ENCODE measurements at places on chromosomes 13 and 19.

DNA sequence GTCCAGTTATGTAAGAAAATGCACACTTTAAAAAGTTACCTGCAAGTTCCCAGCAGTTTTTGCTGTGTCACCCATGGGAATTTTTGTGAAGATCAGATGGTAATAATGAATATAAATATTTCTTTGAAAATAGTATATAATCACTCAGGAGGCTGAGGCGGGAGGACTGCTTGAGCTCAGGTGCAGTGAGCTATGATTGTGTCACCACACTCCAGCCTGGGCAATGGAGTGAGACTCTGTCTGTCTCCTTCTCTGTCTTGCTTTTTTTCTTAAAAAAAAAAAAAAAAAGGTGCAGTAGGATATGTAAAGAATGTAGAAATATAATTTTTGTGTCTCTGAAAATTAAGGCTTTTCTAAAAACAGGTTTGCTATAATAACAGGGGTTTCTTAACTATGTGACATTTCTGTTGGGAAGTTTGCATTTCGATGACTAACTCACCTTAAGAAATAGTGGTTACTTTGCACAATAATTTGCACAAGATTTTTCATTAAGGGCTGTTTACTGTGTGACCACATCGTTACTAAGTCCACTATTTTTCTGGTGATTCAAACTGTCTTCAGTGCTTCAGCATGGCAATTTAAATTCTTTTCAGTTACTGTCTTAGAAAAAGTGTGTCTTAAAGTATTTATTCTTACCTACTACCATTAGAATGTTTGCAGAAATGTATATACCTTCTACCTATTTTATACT is 37.3 kb downstream of the DNAJC3 start:
- DNase-seq = no peak

GRCh38 chr13:23725922-23726321 is 155.7 kb downstream of the TNFRSF19 start:
- no peak for DNase-seq

GRCh38 chr19:41691268-41691970 is 3.3 kb upstream of the CEACAM7 start:
- no peak for DNase-seq

GRCh38 chr19:1841209-1841924 is 6.9 kb downstream of the REXO1 start:
- no peak for DNase-seq

DNA sequence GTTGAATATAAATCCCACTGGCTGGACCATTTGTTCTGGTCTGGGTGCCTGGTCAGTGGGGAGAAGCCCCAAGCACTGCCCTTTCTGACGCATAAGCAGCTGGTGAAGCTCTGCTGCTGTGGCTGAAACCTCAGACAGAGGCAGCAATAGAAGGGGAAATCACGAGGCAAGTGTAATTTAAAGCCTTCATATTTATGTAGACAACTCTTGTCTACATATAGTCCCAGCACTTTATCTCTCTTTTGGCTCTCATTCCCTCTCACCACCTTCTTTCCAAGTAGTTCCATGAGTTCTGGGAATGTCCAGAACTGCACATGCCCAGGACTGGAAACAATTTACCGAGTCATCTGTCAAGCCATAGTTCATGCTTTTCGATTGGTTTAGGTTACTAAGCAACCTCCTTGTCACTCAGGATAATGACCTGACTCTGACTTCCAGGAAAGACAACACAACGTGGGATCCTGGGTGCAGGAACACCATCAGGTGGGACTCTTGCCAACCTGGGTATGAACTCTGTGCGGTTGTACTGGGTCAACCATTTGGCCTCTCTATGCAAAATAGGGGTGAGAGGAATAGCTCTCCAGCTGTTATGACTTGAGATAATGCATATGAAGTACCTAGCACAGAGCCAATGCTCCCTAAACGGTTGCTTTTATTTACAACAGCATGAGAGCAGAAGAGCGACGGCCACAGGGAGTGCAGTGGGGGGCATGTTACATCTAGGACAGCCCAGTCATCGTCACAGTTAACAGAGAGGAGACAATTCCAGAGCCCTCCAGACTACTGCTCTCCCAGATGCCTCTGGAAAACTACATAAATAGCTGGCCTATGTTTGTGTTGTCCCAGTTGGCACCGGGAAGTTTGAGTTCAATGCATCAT is 321.9 kb downstream of the FOXO1 start:
- DNase-seq = no peak

- DNase-seq = no peak
Observed at GRCh38 chr13:98372876-98373275, 195.8 kb upstream of the RNF113B start.

DNA sequence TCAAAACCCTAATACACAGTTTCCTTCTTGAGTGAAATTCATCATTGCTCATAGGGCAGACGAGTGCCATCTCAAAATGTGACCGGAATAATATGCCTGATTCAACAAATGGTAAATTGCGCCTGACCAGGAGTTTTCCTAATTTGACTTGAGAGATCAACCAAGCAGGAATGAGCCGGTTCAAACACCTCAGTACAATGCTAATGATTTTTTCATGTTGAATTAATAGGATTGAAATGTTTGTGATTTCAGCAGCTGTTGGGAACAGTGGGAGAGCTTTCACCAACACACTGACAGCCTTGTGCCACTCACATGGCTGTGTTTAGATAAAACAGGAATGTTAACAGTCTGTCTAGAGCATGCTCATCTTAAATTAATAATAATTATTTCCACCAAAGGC is 484.8 kb downstream of the PCDH9 start:
- no peak for DNase-seq

GRCh38 chr19:42323852-42324654 is 1.4 kb upstream of the MEGF8 start:
- DNase-seq = no peak

DNA sequence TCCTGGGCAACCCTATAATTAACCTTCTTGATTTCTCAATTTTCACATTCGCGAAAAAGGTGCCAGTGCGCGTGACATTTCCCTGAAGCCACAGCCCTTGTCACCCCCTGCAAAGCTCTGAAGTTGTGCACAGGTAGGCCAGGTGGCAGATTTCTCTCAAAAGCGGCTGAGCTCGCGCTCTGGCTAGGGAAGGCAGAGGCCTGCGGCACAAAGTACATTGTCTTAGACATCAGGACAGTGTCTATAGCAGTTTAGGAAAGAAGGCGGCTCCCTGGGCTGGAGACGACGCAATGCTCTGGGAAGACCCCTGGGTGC is 42.9 kb upstream of the ZNF14 start:
- no peak for DNase-seq

GRCh38 chr19:33715462-33715861 is 81.2 kb upstream of the KCTD15 start:
- DNase-seq = no peak

DNA sequence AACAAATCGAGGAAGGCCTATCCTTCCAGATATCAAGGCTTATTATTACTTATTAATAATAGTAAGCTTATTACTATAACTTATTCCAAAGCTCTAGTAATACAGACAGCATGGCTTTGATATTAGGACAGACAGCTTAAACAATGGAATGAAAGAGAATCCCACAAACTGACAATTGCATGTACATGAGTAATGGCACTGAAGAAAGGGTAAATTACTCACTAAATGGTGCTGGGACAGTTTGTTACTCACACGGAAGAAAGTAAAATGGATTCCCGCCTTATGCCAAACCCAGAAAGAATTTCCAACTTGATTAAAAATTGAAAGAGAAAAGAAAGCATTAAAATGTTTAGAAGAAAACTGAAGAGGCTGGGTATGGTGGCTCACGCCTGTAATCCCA is 60.3 kb downstream of the MIPEP start:
- no peak for DNase-seq

DNA sequence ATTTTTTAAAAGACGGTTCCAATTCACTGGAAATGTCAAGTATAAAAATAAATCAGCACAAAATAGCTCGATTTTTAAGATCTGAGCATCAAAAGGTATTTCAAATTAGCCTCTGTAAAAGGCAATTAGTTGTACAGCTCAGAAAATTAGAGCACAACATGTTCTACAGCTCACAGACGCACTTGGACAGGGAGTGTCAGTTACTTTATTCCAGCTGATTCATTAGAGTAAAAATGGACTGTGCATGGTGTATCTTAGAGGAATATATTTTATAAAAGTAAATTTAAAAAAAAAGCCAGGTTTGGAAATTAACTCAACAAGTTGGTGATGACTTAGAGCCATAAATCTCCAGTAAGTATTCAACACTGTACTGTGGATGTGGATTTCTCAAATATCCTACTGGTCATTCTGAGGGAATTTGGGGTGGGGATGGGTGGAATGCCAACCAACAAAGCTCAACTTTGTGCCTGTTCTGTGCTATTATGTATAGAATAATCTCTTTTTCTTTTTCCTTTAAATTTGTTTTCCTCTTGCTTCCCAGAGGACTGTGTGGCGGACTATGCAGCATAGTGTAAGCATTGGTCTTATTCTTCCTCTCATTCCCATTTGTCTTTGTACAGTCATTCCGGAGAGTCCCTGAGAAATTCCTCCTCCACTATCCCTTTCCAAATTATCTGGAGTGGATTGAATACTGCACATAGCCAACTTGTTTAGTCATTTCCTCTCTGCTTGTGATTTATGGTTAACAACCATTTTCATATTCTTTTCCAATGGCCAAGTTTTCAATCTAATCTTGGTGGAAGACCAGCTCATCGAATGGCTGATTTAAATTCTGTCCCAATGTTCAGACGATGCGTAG is 169.3 kb downstream of the DCT start:
- DNase-seq = no peak

DNA sequence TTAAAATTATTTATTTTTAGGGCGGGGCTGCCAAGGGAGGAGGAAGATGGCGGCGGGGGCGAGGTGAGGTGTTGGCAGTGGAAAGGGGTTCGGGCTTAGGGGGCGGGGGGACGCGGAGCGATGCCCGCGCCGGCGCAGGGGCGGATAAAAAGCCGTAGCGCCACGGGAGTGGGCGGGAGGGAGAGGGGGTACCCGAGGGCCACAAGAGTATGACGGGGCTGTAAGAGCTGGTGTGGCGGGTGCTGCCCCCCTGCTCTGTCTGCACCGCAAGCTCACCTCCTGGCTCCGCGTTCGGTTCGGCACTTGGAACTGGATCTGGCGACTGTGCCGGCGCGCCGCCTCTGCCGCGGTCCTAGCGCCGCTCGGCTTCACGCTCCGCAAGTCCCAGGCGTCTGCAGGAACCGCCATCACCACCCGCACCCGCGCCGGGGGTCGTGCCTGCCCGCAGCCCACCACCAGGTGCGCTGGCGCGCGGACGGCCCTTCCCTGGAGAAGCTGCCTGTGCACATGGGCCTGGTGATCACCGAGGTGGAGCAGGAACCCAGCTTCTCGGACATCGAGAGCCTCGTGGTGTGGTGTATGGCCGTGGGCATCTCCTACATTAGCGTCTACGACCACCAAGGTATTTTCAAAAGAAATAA is 265.2 kb upstream of the SGCG start:
- no peak for DNase-seq

DNA sequence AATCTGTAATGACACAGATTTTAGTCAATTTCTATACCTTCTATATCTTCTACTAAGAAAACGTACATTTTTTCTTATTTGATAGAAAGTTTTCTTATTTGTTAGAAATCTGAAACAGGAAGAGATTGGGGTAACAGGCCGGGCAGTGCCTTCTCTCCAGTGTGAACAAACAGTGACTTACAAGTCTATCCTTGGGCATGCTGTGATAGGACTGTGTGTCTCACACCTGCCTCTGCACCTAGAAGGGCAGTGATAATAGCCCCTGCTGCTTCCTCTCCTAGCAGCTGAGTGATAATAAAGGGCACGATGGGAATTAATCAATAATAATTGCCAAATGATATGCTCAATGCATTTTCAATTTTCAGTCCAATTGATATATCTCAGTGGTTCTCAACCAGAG is 1.4 kb downstream of the TMEM272 start:
- no peak for DNase-seq

DNA sequence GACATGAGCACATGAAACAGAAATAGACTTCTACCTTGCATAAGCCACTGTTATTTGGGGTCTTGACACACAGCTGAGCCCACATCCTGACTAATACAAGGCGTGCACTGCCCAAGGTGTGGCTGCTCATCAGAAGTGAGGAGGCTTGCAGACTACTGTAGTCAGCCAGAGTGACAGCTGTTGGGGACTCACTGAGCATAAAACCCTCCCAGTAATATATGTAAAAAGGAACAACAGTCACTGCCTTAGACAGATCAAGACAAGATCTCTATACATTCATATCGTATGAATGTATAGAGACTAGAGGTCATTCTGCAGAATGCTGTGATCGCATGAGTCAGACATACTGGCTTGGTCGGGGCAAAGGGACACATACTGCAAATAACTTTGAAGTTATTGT is 4.1 kb upstream of the C1QTNF9B start:
- no peak for DNase-seq

- peak; percentile 55 for DNase-seq
Observed at GRCh38 chr19:6412447-6413091, 12.0 kb downstream of the KHSRP start.

DNA sequence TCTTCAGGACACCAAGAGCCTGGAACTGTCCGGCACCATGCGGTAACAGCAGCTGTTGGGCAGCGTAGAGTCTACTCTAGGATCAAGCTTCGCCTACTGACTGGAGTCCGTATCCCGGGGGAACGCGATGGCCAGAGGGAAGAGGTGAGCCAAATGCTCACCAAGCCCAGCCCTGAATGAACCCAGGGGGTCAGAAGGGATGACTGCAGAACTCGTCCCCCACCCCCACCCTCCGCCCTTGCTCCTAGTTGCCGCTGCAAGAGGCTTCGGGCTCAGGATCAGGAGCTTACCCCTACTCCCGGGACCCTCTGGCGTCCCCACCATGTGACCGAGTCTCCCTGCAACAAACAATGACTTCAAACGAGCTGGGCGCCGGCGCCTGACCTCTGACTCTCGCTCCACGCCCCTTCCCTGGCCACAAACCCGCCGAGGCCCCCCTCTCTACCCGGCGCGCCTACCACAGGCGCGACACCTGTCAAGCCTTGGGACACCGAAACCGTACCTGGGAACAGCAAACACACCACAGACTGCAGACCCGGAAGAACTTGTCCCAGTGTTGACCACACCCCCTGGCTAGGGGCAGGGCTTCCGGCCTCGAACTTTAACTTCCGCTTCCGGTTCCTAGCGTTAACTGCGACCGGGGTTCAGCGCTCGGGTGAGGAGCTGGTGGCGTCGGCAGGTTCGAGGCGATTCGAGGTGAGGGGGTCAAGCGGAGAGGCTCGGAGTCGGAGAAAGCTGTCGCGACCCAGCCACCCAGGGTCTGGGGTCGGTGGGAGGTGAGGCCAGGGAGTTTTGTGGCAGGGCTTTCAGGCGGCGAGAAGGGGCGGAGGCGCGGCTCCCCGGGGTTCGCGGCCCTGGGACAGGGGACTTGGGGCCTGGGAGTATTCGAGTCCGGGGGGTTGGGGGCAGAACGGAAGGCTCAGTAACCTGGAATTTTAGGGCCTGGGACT is at the start of gene UBL5:
UBL5 (plus strand) TSS at position 630 of the 950 bp plus-strand sequence. CDS start 420 bp downstream, outside the sequence.
- DNase-seq = peak; percentile 92

DNA sequence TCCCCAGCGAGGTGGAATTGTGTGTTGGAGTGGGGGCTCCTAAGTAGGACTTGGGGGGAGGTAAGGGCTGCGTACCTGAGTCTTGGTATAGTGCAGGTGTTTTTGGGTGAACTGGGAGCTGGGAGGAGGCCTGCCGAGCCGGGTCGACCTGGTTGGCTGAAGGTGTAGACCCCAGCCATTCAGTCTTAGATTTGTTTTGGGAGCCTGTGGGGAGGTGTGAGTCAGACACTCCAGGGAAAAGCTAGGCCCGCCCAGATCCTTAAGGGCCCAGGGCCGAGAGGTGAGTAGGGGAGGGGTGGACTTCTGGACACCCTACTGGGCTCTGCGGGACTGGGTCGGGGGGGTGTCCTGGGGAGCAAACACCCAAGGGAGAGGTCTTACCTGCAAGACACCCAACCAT is 935 bp downstream of the CRB3 start:
- DNase-seq = no peak

All from DND-41 (cell line).